ENCODE measurements at places on chromosomes 2 and 18. TPM values are rescaled to one million over a fixed set of nuclear protein-coding genes. Genes with fewer than 3 reads are reported as not detected.

The CCDC121 gene
- 2.1 TPM for total RNA-seq

The DNMT3A gene
- total RNA-seq: 17.9 TPM

The OXER1 gene
- total RNA-seq: not detected

The TANC1 gene
- total RNA-seq: 62.3 TPM

The RAX gene
- not detected for total RNA-seq

The PRKAG3 gene
- not detected for total RNA-seq

The CD8A gene
- not detected for total RNA-seq

The STEAP3 gene
- total RNA-seq: 3.7 TPM

The SEH1L gene
- total RNA-seq: 40.0 TPM

The SLC11A1 gene
- total RNA-seq: 0.36 TPM

The NDC80 gene
- total RNA-seq: 39.6 TPM

The SP140 gene
- under 0.01 TPM for total RNA-seq

The MDH1B gene
- total RNA-seq: 0.67 TPM

The GRB14 gene
- under 0.01 TPM for total RNA-seq

The IL37 gene
- total RNA-seq: not detected

The PSMA8 gene
- not detected for total RNA-seq

The IGFBP2 gene
- 0.69 TPM for total RNA-seq

The CCDC68 gene
- not detected for total RNA-seq

The FIGLA gene
- not detected for total RNA-seq

The ANKRD30B gene
- total RNA-seq: 1.2 TPM

The C2orf78 gene
- total RNA-seq: not detected

The TUBA3E gene
- total RNA-seq: not detected

The SMYD1 gene
- total RNA-seq: 1.0 TPM

The RASGRP3 gene
- total RNA-seq: 5.8 TPM

The ST8SIA3 gene
- total RNA-seq: not detected

The ARHGAP25 gene
- total RNA-seq: 0.34 TPM

The RND3 gene
- total RNA-seq: 55.2 TPM

The IL18R1 gene
- total RNA-seq: 0.34 TPM

The CNTNAP5 gene
- under 0.01 TPM for total RNA-seq

The TMEM178A gene
- total RNA-seq: not detected

The MFSD2B gene
- under 0.01 TPM for total RNA-seq

The NETO1 gene
- total RNA-seq: not detected

The CD207 gene
- total RNA-seq: not detected

The IL1F10 gene
- total RNA-seq: not detected

The MOCOS gene
- total RNA-seq: 69.7 TPM

The TCF23 gene
- total RNA-seq: not detected

The CKAP2L gene
- 6.5 TPM for total RNA-seq

The CNDP1 gene
- not detected for total RNA-seq

The IL36A gene
- not detected for total RNA-seq

Measured in melanocyte of skin (primary cell).